ENCODE measurements at places on chromosomes 12 and 14.
A peak's percentile ranks its signal among the peaks of the same experiment; 100 is the strongest.

DNA sequence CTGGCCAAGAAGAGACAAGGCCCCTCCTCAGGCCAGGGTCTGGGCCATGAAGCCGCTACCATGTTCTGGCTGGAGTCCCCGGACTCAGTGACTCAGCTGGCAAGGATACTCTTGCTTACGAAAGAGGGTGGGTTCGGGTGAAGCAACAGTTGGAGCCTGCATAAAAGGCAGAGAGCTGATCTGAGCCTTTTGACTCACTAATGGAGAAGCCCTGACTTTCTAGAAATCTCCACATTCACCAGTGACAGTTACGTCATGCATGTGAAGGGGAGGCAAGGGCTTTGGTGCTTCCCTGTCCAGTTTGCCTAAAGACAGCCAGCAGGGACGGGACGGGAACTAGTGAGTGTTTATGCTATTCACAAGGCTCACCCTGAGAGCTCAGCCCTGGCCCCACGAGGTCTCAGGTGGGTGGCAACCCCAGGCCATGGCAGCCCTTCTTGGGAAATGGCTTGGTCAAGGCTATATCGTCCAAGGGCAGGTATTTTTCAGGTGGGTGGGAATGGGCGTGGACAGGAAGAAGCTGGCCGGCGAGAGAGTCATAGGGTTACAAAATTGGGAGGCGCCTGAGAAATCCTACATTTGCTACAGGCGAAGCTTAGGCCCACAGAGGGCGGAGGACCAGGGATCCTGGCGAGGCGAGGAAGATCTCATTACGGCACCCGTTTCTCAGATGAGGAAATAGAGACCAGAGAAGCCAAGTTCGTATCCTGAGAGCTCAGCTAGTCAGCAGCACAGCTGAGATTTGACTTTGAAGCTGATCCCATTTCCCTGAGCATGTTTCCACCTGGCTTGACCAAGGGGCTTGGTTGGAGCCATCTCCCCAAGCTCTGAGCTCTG, 314.6 kb downstream of the BCL11B start:
- no peak for DNase-seq

GRCh38 chr12:115606040-115606439, 671.5 kb downstream of the MED13L start:
- DNase-seq = no peak

GRCh38 chr12:111093428-111094142, 173.2 kb upstream of the MYL2 start:
- no peak for DNase-seq

DNA sequence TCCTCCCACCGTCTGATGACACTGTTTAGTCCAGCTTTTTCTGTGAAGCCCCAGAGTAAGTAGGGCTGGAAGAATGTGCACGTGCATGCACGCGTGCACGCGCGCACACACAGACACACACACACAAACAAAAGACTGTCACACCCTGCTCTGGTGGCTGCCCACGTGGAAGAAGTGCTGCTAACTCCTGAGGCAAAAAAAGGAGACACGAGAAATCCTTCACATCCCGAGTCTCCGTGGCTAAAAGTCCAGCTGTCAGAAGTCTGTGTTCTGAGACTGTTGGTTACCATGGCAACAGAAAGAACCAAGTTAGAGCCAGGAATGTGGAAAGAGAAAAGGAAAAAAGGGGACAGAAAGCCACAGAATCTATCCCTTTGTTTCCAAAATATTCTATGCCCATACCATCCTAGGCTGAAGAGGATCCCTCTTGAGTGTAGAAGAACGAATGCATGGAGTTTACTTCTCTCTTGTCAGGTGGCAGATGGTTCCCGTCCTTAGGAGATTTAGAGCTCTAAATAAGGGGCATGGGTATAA, 1.6 kb upstream of the C12orf71 start:
- peak; percentile 72 for DNase-seq

DNA sequence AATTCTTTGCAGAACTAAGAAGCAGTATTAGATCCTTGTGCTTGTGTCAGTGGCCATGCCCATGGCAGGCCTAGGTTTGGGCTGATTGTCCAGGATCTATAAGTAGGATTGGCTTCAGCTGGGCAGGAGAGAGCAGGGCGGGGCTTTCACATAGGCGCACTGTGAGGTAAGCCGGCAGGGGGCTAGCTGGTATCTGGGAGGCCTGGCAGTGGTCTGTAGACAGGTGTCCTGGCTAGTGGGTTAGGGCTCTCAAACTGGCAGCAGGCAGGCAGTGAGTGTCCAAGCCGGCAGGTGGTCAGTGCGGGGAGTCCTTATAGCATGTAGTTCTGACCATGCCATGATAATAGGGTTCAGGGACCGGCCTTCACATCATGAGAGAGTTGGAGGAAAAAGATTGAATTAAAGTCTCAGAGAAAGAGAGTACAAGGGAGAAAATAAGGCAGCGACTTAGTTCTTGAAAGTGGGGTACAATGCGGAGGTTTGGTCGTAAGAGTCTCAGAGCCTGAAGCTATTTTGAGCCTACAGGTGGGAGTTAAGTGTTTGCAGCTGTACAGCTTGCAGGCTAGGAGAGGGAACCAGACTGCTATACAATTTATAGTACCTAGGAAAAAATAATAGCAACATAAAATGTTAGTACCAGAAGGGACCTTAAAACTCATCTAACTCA, 137.4 kb downstream of the TPH2 start:
- DNase-seq = no peak

GRCh38 chr12:68352067-68352466, 19.9 kb upstream of the MDM1 start:
- peak; percentile 61 for DNase-seq

- DNase-seq = peak; percentile 18
Measured at GRCh38 chr14:32991691-32992090, 53.0 kb downstream of the NPAS3 start.

GRCh38 chr12:14921218-14921617, 17.1 kb downstream of the ERP27 start:
- DNase-seq = no peak

- DNase-seq = peak; percentile 26
Measured at GRCh38 chr12:124796303-124796960, 67.2 kb downstream of the SCARB1 start.

DNA sequence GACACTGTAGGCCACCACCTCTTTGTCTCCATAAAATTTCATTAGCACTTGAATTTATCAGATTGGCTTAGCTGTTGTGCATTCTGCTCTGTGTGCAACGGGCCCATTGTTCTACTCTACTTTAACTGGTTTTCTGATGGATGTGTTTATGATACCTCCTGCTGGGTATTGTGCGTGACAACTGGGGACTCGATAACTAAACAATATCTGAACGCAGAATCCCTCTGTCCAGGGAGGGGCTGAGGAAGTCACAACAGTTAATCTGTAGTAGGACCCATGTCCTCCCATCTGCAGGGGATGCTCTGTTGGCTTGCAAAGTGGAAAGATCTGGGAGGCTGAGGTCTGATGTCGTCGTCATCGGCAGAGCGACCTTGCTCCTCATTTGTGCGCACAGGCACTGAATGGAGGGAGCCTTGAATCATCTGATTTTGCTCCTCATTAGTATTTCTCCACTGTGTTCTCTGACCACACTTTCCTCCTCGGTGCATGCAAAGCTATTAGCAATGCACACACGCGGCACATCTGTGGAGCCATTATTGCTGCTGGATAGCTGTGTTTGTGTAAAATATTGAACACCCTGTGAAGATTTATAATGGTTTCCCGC, 422.5 kb downstream of the NRXN3 start:
- no peak for DNase-seq

DNA sequence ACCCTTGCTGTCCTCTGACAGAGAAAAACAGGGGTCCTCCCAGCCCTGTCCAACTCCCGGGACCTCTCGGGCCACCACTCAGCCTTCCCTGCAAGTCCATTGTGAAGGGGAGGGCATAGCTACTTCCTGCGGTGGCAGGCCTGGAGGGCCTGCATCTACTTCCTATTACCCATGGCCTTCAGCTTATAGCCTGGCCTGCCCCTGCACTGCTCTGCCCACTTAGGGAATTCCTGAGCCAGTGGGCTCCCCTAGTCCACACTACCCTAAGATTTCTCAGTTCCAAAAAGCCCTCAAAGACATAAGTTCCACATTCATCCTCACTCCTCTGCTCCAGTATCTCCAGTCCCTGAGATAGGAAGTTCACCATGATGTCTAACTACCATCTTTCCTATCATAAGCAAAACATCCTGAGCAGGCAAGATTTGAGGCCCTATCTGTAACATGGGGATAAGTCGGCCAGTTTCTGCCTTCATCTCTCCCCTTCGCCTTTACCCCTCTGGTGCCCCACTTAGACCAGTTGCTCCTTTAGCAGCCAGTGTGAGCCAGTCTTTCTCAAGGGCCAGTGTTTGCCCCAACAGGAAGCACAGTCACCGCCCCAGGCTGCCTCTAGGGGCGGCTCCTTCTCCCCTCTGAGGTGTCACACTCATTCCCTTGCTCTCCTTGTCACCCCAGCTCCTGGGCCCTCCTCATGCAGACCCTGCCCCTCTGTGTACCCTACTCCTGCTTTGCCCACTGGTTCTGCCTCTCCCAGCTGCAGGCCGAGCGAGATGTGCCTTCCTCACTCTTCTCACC, 10.9 kb downstream of the HDAC7 start:
- peak; percentile 67 for DNase-seq

DNA sequence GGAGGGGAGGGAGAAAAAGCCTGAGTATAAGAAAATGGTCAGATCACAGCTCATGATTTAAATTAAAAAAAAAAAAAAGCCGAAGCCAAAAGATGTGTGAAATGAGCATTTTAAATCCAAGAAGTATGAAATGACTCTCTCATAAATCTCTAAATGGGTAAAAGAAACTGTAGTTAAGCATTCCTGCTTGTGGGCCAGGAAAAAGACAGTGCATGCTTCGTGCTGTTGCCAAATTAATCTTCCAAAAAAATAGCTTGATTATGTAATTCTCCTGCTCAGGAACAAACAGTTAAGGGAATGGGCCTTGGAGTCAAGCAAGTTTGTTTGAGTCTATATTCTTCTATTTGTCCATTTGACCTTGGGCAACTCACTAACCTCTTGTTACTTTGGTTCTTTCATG, 325.4 kb upstream of the SEL1L start:
- no peak for DNase-seq

DNA sequence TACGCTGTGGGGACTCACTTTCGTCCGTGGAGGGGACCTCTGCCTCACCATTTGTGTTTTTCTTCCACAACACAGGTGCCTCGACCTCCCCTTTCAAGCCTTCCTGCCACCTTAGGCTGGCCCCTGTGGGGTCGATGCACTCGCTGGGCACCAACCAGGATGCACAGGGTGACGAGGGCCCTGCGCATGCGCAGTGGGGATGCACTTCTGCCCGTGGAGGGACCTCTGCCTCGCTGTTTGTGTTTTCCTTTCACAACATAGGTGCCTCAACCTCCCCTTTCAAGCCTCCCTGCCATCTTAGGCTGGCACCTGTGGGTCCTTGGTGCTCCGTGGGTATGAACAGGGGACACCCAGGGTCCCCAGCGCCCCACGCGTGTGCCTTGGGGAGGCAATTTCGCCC, 356.8 kb downstream of the ALG10 start:
- no peak for DNase-seq

DNA sequence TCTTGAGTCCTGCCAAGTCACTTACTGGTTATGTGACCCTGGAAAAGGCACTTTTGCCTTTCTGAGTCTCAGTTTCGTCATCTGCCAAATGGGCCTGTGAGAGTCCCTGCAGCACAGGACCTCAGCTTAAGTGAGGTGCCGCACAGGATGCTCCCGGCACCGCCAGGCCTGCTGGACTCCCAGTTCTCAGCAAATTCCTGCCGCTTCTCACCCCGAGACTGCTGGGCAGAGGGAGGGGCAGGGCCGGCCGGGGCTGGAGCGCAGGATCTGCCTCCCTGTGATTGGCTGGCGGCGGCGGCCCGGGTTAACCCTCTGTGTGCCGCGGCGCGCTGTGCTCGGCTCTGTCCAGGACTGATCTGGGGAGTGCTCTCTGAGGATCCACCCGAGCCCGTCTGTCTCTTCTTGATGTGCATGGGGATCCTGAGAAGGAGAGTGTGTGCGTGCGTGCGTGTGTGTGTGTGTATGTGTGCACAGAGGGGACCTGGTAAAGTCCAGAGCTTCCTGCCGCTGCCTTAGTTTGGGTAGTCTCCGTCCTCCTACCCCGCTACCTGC, 8.6 kb downstream of the SETD1B start:
- DNase-seq = peak; percentile 85

- no peak for DNase-seq
Measured at GRCh38 chr12:71548893-71549292, 109.3 kb downstream of the LGR5 start.

DNA sequence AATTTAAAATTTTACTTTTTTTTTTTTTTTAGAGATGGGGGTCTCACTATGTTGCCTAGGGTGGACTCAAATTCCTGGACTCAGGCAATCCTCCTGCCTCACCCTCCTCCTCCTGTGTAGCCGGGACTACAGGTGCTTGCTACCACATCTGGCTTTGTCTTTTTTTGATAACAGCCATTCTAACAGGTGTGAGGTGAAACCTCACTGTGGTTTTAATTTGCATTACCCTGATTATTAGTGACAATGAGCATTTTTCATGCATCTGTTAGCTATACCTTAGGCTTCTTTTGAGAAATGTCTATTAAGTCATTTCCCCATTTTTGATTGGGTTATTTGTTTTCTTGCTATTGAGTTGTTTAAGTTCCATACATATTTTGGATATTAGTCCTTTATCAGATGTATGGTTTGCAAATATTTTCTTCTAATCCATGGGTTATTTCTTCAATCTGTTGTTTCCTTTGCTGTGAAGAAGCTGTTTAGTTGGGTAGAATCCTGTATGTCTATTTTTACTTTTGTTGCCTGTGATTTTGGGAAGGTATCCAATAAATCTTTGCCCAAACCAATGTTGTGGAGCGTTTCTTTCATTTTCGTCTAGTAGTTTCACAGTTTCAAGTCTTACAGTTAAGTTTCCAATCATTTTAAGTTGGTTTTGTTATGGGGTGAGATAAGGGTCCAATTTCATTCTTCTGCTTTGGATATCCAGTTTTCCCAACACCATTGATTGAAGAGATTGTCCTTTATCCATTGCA, 86.1 kb downstream of the MYF5 start:
- DNase-seq = no peak

- DNase-seq = no peak
Measured at GRCh38 chr12:132546647-132547046, 56.7 kb downstream of the FBRSL1 start.

DNA sequence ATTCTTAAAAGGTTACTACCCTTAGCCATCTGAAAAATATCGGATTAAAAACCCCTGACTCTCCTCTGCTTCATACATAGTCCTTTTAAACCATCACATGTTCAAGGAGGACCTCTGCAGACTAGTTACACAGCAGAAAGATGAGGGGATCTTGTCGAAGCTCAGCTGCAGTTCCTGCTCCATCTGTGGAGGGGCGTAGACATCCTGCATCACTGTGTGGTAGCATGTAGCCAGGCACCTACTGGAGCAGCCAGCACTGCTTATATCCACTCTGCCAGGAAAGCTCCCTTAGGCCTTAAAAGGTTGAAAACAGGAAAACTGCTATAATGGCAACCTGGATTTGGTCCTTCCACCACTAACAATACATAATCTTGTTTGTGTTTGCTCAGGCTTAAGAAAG, 57.6 kb upstream of the STRN3 start:
- no peak for DNase-seq

GRCh38 chr12:4011597-4011996, 138.4 kb upstream of the PARP11 start:
- no peak for DNase-seq

Data from EH (cell line).